BJ (cell line): ENCODE measurements at places on chromosomes 3 and 15.

DNA sequence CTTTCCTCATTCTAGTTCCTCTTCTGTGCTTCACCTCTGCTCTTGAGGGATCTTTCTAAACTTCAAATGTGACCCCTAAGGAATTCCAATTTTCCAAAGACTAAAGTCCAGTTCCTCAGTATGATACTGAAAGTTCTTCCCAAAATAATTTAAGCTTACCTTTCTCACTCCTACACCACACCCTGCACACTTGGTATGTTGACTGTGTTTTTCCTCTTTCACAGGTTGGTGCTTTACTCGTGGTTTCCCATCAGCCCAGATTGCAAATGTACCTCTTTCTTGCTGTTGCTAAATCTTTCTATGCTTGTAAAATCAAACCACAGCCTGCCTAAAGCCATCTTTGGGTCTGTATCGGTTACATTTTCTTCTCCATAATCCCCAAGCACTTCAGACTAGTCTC, 30.5 kb upstream of the CLDN16 start:
- DNase-seq, result no peak

DNA sequence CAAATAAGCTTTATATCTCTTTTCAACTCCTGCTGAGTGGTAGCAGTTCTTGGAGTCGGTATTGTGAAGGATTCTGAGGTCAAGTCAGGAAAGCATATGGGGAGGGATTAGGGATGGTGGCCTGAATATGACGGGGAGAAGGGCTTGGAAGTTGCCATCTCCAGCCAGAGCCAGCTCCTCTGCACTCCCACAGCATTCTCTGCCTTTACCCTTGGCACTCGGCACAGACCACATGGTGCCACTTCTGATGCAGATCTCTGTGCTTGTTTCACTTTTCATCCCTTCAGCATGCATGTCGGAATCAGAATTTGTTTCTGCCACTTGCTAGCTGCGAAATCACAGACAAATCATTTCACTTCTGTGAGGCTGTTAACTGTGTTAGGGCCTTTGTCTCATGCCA, 52.5 kb downstream of the RAB11A start:
- no peak for DNase-seq

DNA sequence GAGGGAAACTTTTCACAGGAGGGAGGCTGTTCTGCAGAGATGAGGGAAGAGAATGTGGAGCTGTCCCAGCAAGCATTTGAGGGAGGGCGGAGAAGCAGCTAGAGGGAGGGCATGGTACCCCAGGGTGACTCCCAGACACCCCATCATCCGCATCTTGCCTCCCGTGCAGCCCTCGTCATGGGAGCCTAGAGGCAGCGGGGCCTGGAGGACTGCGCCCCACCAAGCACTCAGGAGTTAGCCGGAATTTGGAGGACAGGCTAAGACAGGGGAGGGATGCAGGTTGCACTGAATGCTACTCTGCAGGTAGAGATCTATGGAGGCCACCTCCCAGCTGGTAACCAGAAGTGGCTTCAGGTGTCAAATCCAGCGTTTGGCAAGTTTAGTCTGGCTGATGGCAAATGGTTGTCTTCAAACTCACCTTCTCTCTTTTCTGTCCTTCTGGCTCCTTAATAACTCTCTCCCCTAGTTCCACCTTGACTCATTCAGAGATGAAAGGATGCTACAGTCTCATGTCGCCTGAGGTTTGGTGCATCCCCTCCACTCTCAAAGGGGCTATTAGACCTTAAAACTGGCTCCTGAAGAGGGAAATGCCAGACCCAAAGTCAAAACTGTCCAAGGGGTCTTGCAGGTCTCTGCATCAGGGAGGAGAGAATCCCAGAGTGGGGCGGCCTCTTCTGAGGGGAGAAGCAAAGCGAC, 155.9 kb upstream of the TLE3 start:
- DNase-seq, result no peak

DNA sequence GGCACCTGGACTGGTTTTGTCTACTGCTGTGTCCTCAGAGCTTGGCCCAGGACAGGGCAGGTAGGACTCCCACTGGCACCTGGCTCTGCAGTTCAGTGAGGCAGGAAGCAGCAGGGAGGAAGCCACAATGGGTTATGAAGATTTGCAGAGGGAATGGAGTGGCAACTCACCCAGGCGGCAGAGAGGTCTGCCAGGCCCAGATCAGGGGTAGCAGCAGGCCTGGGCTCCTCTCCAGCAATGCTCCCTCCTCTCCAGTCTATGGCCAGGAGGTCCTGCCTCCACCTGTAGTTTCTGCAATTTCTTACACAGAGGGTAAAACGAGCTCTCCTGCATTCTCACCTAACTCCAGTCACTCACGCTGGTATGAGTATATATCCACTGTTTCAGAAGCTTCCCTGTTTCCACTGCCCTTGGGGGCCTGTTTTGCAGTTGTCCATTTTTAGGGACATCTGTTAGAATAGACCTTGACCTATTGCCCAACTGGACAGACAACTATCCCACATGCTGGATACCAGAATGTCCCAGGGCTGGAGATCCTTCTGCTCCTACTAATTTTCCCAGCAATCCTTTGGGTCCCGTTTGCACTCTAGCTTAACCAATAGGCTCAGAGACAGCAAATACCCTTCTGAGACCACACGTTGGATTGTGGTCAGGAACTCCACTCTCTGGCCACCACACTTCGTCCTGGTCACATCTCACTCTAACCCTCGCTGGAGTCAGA, 35.2 kb downstream of the HMCES start:
- DNase-seq, result no peak

- no peak for DNase-seq
Measured at GRCh38 chr15:61053401-61053965, 175.6 kb downstream of the RORA start.

- no peak for DNase-seq
Measured at GRCh38 chr3:189787632-189788031, 156.4 kb downstream of the TP63 start.

- DNase-seq, result no peak
Measured at GRCh38 chr3:126414961-126415660, 20.4 kb downstream of the CFAP100 start.

DNA sequence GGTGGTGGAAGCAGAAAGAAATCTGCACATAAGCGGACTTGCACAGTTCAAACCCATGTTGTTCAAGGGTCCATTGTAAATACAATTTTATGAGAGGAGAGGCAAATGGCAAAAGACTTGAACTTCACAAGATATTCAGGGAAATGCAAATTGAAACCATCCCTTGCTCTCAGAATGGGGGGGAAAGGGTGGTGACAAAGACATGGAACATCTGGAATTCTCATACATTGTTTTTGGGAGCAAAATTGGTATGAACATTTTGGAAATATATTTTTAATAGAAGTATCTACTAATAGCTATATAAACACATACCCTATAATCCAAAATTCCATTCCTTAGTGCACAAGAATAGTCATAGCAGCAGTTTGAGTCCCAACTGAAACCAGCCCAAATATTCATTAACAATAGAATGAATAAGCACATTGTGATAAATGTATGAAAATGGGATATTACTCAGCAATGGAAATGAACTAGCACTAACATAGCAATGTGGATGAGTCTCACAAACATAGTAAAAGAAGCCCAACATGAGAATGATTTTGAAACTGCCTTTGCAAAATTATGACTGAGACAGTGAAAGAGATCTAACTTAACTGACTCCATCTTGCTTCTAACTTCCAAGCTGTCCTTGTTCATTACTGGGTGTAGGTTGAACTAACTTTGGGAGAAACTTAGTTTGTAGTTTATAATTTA, 77.2 kb downstream of the CD200R1L start:
- DNase-seq, result no peak

DNA sequence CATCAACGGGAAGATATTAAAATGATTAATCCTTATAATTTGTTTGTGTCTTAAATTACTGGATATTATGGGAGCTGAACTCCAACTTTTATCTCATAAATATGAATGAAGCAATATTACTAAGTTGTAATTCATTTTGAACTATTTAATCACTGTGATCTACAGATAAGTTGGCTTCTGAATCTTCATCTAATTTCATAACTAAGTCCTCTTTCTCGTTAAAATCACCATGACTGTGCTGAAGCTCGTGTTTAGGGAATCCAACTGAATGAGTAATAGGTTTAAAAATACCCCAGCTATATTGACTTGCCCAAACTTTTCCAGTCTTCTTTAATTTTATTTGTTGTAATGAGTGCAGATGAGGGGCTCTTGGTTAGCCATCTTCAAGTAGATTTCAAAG, 14.1 kb downstream of the MDFIC2 start:
- DNase-seq, result no peak
